Cardiac atrium fibroblast (primary cell): ENCODE measurements at places on chromosomes 3 and 15. TPM values are rescaled to one million over a fixed set of nuclear protein-coding genes. Genes with fewer than 3 reads are reported as not detected.

The KNL1 gene
- total RNA-seq = 5.5 and 8.8 TPM in 2 replicates

The MINDY2 gene
- total RNA-seq = 14.6 and 14.8 TPM in 2 replicates

The CCR2 gene
- total RNA-seq = not detected in 2 replicates

The CCNB2 gene
- 19.3 and 22.2 TPM in 2 replicates for total RNA-seq

The DNASE1L3 gene
- total RNA-seq = 0.97 and 2.2 TPM in 2 replicates

The ERICH6 gene
- 0.32 TPM in 1 of 2 replicates, not detected in the other for total RNA-seq

The ANKDD1A gene
- 2.3 and 5.4 TPM in 2 replicates for total RNA-seq

The SST gene
- not detected in 2 replicates for total RNA-seq

The CCR3 gene
- total RNA-seq = not detected in 2 replicates

The AMIGO3 gene
- total RNA-seq = 4.9 TPM in 1 of 2 replicates, not detected in the other

The IQCF5 gene
- total RNA-seq = not detected in 2 replicates
